Stimulated activated CD8-positive, alpha-beta memory T cell treated with anti-CD3 and anti-CD28 coated beads, Interleukin-2, amount 100 ng/mL, for 1 hour (primary cell): ENCODE measurements at places on chromosomes 5 and 9.

- DNase-seq = no peak
Measured at GRCh38 chr5:86257871-86258270, 359.9 kb upstream of the COX7C start.

DNA sequence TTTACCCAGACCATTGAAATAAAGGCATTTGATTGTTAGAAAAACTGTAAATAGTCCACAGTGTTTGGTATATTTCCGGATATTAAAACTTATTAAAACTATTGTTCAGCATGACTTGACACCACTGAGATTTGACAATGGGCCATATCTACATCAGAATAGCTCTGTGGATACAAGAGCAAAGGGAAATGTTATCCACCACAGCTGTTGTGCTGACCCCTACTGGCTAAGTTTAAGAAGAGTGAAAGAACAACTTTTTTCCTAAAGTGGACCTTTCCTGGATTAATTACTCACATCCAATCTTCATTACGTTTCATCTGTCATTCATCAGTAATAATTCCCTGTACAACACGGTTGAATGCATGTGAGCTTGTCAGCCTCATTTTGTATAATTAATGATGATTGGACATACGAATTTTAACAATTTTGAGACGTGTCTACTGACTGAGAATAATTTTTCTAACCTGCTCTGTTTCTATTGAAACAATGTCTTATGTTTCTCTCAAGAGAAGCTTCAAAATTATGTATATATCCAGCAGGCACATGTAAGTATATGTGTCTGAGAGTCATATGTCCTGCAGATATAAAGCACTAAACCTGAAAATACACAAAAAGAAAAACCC lies 1952.6 kb downstream of the MAT2B start:
- DNase-seq = no peak

DNA sequence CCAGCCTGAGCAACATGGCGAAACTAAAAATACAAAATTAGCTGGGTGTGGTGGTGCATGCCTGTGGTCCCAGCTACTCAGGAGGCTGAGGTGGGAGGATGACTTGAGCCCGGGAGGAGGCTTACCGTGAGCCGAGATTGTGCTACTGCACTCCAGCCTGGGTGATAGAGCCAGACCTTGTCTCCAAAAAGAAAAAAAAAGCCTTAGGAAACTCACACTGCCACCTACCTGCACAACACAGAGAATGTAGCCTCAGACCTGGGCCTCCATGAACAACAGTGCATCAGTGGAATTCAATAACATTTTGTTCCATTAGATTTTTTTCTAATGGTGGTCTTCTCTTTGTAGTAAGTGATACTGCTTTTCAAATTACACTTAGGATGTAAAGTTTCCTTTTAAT lies 63.8 kb upstream of the RARS1 start:
- DNase-seq = no peak

GRCh38 chr5:107592515-107592914 lies 78.2 kb downstream of the EFNA5 start:
- no peak for DNase-seq

DNA sequence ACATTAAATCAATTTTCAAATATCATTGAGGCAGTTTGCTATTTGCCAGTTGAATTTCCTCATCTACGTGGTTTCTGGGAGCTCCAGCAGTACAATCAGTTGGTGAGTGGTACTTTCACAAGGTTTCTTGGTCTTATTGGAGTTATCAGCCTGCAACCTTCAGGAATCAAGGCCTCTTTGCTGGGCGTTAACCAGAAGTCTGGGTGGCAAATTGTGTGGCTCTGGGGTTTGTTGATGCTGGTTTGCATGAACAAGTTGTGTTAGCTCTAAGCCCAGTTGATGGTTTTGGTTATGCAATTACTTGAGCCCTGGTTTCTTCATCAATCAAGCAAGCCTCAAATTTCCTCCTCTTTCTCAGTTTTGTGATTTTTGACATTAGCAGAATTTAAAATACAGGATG lies 152.9 kb upstream of the ANKRD55 start:
- DNase-seq = no peak

- DNase-seq = no peak
Measured at GRCh38 chr9:137611623-137612609, 6.4 kb downstream of the ARRDC1 start.

DNA sequence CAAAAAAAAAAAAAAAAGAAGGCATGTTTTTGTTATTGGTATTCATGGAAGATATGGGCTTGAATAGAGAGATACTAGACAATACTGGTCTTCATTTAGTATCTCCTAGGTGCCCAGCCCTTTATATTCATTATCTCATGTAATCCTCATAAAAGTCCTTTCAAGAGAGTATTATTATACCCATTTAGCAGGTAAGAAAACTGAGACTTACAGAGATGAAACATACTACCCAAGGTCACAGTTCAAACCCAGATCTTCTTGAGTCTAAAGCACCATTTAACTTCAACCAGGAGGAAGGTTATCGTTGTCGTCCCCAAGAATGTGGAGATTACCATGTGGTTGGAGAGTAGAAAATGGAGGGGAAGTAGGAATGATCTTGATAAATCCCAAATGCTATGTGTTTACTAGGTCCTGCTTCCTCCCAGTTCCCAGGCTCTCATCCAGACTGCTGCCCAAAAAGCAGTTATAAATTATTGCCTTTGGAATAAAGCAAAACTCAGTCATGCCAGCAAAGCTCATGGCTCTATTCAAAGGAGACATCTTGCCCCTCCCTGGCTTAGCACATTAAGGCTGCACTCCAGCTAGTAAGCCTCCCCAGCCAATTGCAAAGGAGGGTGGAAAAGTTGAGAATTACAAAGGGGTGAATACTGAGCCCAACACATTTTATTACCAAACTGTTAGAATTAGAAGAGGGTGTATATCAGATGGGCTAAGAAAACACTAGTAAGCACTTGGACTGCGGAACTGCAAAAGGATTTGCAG lies 163.9 kb downstream of the PIK3R1 start:
- DNase-seq = no peak

- DNase-seq = no peak
Measured at GRCh38 chr9:6632516-6633183, 12.9 kb downstream of the GLDC start.

GRCh38 chr9:118209343-118209742 lies 505.1 kb downstream of the TLR4 start:
- DNase-seq = no peak

DNA sequence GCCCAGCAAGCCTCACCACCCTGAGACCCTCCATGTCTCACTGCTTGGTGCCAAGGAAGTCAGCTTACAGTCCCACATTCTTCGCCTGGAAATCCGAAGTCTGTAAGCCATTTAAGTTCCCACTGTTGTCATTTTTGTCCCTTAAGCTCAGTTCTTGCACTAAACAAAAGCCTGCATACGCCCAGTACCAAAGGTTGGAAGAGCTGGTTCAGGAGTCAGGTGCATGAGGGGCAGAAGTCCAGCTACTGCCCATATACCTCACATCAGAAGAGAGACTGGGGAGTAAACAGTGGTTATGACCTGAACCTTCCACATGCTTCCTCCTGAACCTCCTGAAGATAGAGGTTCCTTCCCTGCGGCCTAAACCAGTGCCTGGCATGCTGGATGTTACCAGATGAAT lies 146.0 kb downstream of the FRMD3 start:
- DNase-seq = no peak

- DNase-seq = no peak
Measured at GRCh38 chr9:124257070-124257843, 492 bp upstream of the NEK6 start.

- no peak for DNase-seq
Measured at GRCh38 chr5:96051401-96051830, 89.8 kb upstream of the ELL2 start.

DNA sequence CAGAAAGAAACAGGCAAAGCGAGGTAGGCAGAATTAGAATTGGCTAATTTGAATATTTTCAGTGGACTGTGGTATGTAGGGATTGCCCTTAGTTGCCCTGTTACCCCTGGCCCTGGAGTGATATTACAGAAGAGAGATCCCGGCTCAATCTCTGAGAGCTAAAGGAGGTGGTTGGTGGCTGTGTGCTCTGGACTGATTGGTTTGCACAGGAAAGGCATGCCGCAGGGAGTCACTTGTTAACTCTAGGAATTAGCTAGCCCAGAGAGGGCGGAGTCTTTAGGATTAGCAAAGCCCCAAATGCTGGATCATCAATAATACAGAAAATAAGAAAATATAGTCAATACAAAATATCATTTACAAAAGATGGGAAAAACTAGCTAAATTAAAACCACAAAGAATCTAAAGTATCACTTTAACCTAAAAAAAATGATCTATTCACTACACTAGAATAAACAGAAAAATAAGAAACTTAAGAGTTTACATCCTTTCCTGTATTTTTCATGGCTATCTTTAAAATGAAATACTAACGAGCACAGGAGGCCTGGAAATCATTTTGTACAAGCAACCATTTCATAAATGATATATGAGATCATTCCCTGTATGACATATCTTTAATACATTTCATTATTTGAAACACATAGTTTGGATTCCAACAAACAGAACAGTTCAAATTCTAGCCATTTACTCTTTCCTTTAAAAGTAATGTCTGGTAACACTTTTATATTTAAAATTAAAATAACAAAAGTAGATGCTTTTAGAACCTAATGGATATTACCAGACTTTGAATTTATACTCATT lies 71.1 kb downstream of the GNAQ start:
- no peak for DNase-seq

- no peak for DNase-seq
Measured at GRCh38 chr9:135241381-135242048, 154.0 kb downstream of the OLFM1 start.

- no peak for DNase-seq
Measured at GRCh38 chr9:116497095-116497890, 189.8 kb upstream of the TRIM32 start.

DNA sequence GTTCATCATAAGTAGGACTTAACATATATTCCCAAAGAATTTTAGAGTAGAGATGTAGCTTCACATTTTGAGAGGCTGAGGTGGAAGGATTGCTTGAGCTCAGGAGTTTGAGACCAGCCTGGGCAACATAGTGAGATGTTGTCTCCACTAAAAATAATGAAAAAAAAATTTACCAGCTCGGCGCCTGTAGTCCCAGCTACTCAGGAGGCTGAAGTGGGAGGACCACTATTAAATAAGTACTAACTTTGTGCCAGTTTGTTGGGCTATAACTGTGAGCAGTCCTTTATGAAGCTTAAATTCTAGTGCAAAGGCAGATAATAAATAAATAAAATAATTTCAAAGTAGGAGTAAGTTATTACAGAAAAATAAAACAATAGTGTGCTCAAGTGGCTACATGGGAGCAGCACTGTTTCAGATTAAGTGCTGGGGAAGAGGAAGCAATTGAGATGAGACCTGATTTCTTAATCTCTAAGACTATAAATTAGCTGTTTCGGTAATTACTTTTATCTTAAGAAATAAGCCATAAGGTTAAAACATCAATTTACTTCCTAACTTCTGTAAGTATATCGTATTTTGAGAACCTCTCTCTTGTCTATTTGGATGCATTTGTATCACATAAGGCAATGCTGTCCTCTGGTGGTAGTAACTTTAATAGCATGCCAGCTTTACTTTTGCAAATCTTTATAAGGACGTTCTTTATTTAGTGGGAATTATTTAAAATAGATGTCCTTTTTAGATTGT lies 98.9 kb downstream of the CSNK1G3 start:
- no peak for DNase-seq
